ENCODE measurements at places on chromosomes 1 and 21.

- no peak for DNase-seq
Measured at GRCh38 chr1:39655578-39656268, 16.2 kb downstream of the NT5C1A start.

DNA sequence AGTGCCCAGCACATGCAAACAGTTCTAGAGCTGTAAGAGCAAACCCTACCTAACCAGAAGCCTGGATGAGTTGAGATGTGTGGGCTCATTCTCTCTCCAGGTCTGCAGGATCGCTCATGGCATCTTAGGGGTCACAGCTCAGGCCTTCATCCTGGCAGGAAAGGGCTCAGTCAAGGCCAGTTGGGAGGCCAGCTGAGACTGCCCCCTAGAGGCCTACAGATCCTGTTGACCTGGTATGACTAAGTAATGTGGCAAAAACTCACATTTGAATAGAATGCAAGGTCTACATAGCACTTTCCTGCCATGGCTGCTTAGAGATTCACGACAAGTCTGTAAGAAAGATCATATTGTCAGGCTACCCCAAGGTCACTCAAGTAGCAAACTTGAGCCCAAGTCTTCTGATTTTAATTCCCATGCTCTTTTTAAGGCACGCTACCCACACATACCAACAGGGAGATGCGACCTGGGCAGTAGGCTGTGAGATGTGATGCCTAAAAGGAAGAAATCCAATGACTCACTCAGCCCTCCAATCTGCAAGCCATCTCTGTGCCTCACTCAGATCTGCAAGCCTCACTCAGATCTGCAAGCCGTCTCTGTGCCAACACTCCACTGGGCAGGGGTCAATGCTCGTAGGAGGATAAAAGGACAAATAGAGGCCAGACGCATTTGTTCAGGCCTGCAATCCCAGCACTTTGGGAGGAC is 5.1 kb upstream of the CAPN8 start:
- no peak for DNase-seq

DNA sequence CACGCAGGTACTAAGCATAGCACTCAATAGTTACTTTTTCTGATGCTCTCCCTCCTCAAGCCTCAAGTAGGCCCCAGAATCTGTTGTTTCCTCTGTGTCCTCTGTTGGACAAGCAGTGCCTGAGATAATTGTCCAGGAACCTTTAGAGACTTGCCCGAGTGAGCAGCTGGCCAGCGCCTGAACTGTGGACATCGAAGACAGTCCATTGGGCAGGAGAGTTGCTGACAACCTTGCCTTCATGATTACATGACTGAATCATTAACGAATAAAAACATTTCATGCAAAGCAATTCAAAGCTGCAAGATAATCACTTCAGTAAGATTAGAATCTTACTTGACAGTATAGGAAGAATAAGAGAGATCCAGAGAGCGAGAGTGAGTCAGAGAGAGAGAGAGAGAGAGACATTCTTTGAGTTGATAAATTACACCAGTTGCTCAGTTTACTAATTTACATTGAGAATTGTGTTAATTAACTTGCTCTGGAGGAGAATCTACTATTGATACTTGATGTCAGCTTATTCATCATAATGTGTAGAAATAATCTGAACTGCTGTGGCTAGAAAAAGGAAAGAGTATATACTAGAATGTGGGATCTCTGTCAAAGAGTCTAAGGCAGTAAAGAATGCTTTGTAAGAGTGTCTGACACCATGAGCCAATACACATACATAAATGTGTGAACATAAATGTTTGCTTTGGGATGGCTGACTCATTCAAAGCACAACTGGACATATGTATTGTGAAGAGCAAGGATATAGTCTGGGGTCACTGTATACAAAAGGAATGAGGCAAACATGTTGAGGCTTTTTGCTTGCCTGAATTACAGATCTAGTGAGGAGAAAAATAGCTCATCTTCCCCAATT is 216.0 kb downstream of the ZNF326 start:
- no peak for DNase-seq

DNA sequence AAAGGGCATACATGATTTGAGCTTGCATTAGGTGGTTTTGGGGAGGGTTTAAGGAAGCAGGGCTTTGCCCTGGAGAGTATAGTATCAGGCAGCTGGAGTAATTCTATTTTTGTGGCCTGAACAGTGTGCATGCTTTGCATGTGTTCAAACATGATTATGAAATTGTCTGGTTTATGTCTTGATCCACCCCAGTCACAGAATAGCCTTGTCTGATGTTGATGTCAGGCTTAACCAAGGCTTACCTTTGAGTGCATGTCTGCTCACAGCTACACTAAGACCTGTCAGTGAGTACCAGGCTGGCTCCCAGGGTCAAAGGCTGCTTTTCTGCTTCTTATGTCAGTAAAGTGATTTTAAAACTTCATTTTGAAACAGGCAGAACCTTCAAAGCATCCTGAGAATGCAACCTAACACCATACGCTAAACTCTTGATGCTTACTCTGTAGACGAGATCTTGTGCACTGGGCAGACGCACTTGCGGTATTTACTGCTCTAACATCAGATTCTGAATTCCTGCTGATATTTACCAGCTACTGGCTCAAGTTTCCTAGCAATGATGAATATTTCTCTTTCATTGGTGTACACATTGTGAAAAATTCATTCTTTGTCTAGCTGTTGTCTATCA is 78.9 kb downstream of the MAP3K21 start:
- no peak for DNase-seq

- DNase-seq = no peak
Measured at GRCh38 chr1:208058267-208058666, 147.3 kb upstream of the CD34 start.

GRCh38 chr1:184189361-184189760 is 137.8 kb downstream of the TSEN15 start:
- DNase-seq = no peak

DNA sequence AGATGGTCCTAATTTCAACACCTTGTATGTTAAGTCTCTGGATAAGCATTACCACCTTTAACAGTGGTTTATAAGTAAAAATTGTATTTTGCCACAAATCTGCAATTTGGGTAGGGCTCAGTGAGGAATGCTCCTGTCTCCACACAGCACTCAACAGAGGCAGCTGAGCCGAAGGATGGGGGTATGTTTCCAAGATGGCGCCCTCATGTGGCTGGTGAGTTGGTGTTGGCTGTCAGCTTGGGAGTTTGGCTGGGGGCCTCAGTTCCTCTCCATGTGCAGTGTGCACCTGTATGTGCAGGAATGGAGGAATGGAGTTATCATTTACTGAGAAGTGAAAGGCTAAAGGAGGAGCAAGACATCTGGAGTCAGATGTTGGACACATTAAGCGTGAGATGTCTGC is 136.8 kb downstream of the GABPA start:
- DNase-seq = no peak

GRCh38 chr1:7450838-7451237 is 320.3 kb upstream of the VAMP3 start:
- DNase-seq = no peak

DNA sequence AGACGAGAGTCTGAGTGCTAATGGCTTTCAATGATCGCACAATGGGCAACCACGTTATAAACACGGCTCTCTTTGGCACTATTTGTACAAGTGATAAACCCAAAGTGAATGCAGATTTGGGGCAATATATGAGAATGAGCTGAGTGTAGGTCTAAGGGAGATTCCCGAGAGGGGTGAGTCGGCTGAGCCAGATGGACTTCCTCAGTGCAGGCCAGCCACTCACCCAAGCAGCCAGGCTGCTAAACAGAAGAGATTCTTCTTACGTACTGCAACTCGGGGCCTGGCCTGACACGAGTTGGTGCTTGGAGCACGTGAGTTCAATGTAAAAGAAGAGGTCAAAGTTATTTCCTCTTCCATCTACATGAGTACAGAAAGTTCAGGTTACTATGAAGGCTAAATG is 6.2 kb upstream of the MIXL1 start:
- DNase-seq = no peak

GRCh38 chr1:1349256-1350012 is at the start of gene DVL1:
DVL1 (minus strand) TSS chr1:1349418; CDS start chr1:1349065, 353 bp downstream.
- DNase-seq = peak; percentile 64

DNA sequence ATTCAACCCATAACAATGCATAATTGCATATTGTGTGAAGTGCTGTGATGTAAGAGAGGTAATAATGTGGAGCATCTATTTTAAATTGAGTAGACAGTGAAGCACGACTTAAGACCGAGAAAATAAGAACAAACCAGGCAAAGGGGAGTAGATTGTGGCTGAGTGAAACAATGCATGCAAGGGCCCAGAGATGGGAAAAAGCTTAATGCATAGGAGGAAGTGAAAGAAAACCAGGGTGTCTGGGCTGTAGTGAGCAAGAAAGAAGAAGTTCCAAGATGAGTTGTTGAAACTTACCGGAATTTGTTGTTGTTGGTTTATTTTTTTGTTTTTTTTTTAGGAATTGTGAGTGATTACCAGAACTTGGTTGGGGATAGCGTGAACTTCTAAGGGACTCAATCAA is 104.7 kb downstream of the SNX7 start:
- no peak for DNase-seq

GRCh38 chr21:32422064-32422463 is 9.6 kb downstream of the EVA1C start:
- no peak for DNase-seq

DNA sequence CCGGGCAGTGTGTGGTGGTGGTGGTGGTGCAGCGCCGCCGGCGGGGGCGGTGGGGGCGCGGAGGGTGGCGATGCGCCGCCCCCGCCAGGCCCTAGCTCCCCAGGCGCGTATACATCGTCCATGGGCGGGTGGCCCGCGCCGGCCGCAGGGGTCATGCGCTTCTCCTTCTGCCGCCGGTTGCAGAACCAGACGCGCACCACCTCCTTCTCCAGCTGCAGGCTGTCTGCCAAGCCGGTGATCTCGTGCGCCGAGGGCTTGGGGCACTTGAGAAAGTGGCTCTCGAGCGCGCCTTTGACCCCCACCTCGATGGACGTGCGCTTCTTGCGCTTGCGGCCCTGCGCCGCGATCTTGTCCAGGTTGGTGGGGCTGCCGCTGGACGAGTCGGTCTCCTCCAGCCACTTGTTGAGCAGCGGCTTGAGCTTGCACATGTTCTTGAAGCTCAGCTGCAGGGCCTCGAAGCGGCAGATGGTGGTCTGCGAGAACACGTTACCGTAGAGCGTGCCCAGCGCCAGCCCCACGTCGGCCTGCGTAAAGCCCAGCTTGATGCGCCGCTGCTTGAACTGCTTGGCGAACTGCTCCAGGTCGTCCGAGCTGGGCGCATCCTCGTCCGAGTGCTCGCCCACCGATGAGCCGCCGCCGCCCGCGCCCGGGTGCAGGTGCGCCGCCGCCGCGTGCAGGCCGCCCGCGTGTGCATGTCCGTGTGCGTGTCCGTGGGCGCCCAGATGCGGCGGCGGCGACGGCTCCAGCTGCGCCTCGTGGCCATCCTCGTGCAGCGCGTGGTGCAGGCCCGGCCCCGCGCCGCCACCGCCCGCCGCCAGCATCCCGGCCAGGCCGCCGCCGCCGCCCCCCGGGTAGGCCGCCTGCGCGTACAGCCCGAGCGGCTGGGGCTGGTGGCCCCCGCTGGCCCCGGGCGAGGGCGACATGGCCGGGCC is 926 bp downstream of the POU3F1 start:
- DNase-seq = no peak
